Lower lobe of right lung (tissue), 2 donors: ENCODE measurements at places on chromosomes 11 and 22. TPM values are rescaled to one million over a fixed set of nuclear protein-coding genes. Genes with fewer than 3 reads are reported as not detected.
A peak's percentile ranks its signal among the peaks of the same experiment; 100 is the strongest.

DNA sequence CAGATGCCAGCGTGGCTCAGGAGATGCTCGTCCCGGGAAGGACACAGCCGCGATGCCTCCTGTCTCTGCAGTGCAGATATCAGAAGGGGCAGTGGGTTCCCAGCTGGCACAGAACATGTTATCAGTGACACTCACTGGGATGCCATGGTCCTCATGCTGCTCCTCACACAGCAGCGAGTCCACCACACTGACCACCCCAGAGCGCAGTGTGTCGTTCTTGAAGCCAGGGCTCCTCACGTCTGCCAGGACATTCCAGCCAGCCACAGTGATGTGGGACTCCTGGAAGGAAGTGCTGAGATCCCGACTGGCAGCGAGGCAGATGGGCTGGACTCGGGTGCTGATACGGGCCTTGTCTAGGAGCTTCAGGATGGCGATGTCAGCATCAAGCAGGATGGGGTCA lies 13.1 kb upstream of the SLC1A2 start:
- no peak for DNase-seq
- no peak overlapping the region for H3K4me3 ChIP-seq
- no peaks in the 10 kb centered on the region for H3K27me3 ChIP-seq
- H3K36me3 ChIP-seq, result no peaks in the 10 kb centered on the region
- peaks cover 2% of the 10 kb centered on the region for H3K4me1 ChIP-seq

GRCh38 chr11:45906096-45906682 lies 882 bp downstream of the FREY1 start:
- H3K4me3 ChIP-seq, result no peak overlapping the region
- peaks cover 23% of the 10 kb centered on the region for H3K36me3 ChIP-seq
- no peak for DNase-seq
- no peak overlapping the region for H3K27ac ChIP-seq

GRCh38 chr11:109894242-109894641 lies 198.9 kb upstream of the ZC3H12C start:
- DNase-seq, result no peak
- no peaks in the 10 kb centered on the region for H3K36me3 ChIP-seq
- no peak overlapping the region for H3K27ac ChIP-seq
- no peaks in the 10 kb centered on the region for H3K27me3 ChIP-seq
- H3K4me3 ChIP-seq, result no peak overlapping the region

- peaks cover 78% of the 10 kb centered on the region for H3K4me1 ChIP-seq
- H3K36me3 ChIP-seq, result no peaks in the 10 kb centered on the region
- H3K4me3 ChIP-seq, result peak overlapping the region; percentile 20
Measured at GRCh38 chr11:96306933-96307775, 35.8 kb downstream of the MAML2 start.

GRCh38 chr11:9571763-9572115 lies 1.7 kb upstream of the WEE1 start:
- no peak overlapping the region for H3K4me3 ChIP-seq
- peak overlapping the region; percentile 97 for H3K27ac ChIP-seq
- H3K27me3 ChIP-seq, result no peaks in the 10 kb centered on the region
- H3K36me3 ChIP-seq, result no peaks in the 10 kb centered on the region

- H3K36me3 ChIP-seq, result no peaks in the 10 kb centered on the region
- no peak for DNase-seq
- H3K4me1 ChIP-seq, result peaks cover 23% of the 10 kb centered on the region
Measured at GRCh38 chr11:109968299-109968698, 124.9 kb upstream of the ZC3H12C start.

DNA sequence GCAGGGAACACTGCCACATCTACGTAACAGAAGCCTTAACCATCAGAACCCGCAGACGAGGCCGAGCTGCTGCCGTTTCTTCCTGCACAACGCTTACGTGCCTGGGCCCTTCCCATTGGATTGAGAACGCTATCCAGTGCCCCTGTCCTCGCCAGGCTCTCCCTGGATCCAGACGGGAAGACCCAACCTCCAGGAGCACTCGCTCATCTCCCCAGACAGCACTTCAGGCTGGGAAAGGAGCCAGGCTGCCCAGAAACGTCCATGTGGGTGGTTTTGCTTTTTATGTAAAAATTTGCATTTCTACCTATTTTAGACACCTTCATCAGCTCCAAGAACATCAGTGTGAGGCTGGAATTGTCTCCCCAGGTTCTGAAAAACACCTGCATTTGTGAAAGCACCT lies 7.3 kb upstream of the CRYBB3 start:
- no peak overlapping the region for H3K27ac ChIP-seq
- no peaks in the 10 kb centered on the region for H3K27me3 ChIP-seq
- DNase-seq, result no peak
- peaks cover 57% of the 10 kb centered on the region for H3K36me3 ChIP-seq

DNA sequence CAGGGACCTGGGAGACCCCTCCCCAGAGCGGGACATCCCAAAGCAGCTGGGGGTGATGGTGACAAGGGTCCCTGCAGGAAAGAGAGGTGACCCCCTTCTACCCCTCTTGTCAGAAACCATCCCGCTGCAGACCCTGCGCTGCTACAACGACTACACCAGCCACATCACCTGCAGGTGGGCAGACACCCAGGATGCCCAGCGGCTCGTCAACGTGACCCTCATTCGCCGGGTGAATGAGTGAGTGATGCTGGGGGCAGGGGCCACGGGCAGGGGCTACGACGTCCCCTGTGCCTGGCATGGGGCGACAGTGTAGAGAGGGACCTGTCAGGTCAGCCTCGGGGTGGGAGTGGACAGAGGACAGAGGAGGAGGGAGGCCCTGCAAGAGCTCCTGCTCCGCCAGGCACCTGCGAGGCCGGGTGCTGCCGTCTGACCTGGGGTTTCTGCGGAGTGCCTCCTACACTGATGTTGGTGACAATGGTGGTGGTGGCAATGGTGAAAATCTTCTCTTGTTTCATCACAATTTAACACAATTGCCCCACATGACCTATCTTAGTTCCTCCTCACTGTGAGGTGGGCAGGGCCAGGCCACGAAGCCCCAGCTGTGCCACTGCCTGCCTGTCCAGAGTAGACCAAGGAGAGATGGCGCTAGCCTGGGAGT lies 9.8 kb downstream of the CSF2RB start:
- DNase-seq, result no peak
- peaks cover 9% of the 10 kb centered on the region for H3K4me1 ChIP-seq
- H3K27ac ChIP-seq, result no peak overlapping the region
- H3K27me3 ChIP-seq, result peaks cover 6% of the 10 kb centered on the region
- H3K4me3 ChIP-seq, result no peak overlapping the region

- no peak for DNase-seq
- H3K27ac ChIP-seq, result no peak overlapping the region
- H3K4me1 ChIP-seq, result no peaks in the 10 kb centered on the region
- H3K36me3 ChIP-seq, result peaks cover 81% of the 10 kb centered on the region
- H3K27me3 ChIP-seq, result no peaks in the 10 kb centered on the region
Measured at GRCh38 chr11:46414879-46415278, 23.3 kb upstream of the CHRM4 start.

DNA sequence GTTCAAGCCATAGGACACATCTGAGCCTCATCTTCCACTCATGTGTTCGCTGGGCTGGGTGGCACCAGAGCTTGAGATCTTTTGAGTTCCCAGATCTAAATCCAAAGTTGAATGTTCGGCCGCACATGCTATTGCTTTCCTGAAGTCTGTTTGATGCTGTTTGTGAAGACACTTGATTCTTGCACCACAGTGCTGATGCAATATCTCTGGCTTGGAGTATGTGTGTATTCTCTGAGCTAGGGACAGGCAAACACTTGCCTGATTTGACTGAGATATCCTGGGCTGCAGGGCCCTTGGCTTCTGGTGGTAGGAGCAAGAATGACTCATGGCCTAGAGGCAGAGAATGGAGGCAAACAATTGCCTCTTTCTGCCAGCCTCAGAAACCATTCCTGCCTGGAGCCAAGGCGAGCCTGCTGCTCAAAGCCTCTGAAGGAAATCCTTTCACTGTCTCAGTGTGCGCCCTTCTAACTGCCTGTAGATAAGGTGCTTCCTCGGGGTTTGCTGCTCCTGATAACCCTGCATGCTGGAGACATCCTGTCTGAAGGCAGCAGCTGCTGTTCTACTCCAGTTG lies 73.0 kb downstream of the CYB5R2 start:
- H3K27me3 ChIP-seq, result no peaks in the 10 kb centered on the region
- DNase-seq, result peak; percentile 72
- no peak overlapping the region for H3K4me3 ChIP-seq
- H3K27ac ChIP-seq, result peak overlapping the region; percentile 66

CDON gene
- 18.5 TPM for total RNA-seq

GUCY1A2 gene
- total RNA-seq, result 23.5 TPM

UCP3 gene
- total RNA-seq, result 3.1 TPM

DRD4 gene
- 1.3 TPM for total RNA-seq

SPTBN2 gene
- total RNA-seq, result 6.4 TPM

MS4A15 gene
- total RNA-seq, result 113 TPM

C11orf16 gene
- 5.4 TPM for total RNA-seq
